ENCODE measurements at places on chromosomes 1 and 21.

GRCh38 chr21:43984905-43985689 lies 27.0 kb upstream of the TRAPPC10 start:
- no peak for DNase-seq

DNA sequence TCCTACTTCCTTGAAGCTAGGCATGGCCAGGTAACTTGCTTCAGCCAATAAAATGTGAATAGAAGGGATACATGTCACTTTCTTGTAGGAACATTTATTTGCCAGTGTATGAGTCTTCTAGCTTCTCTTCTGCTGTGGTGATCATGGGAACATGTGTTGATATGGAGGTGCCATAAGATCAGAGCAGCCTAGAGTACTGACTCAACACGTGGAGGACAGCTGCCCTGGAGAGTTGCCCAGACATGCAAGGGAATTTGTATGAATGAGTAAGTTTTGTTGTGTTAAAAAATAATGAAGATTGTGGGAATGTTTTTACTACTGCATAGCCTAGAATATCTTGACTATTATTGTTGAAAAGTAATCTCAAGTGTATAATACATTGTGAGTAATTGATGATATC lies 502.3 kb downstream of the NUF2 start:
- DNase-seq, result no peak

DNA sequence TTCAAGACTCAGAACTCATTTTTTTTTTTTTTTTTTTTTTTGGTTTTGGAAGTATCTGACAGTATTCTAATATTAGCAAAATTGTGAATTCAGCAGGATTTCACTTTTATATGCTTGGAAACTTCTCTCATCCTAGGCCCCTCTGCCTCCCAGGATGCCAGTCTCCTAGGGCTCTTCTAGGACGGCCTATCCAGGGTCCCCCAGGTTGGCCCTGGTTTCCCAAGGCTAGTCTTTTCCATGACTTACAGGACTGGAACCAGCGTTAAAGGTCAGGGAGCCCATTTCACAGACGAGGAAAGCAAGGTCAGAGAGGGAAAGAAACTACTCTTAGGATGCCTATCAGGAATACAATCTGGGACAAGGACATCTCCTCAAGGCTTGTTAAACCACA lies 412.5 kb downstream of the PTPRU start:
- DNase-seq, result no peak

DNA sequence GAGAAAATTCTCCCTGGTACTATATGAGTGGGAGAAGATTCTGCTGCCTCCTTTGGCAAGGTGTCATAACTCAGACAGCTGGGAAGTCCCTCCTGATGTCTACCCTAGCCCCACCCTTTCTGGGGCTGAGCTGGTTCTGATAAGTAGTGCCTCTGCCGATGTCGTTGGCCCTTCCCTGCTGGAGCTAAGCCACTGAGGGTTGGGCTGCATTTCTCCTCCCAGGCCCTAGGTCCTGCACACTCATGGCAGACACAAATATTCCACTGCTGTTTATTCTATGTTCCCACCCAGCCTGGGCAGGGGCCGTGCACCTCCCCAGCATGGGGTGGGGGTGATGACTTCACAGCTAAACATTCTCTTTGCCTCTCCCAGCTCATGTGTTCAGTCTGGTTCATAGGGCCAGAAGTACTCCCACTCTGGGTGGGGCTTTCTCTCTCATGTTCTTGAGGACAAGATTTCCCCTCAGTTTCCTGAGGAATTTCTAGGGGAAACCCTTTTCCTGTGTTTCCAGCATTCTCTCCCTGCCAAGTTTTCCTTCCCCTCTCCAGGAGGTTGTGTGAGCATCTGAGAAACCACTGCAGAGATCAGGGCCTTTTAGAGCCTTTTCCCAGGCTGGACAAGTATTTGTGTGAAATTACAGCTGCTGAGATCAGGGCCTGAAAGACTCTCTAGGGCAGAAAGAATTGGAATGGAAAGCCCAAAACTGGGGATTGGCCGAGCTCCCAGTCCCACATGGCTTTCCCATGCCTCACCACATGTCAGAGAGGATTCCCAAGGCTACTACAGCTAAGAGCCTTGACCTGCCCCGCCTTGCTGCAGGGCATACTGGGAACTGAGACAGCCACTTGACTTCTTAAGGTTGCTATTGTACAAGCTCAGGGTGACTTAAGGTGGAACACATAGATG lies 66.2 kb downstream of the ATP2B4 start:
- DNase-seq, result no peak

DNA sequence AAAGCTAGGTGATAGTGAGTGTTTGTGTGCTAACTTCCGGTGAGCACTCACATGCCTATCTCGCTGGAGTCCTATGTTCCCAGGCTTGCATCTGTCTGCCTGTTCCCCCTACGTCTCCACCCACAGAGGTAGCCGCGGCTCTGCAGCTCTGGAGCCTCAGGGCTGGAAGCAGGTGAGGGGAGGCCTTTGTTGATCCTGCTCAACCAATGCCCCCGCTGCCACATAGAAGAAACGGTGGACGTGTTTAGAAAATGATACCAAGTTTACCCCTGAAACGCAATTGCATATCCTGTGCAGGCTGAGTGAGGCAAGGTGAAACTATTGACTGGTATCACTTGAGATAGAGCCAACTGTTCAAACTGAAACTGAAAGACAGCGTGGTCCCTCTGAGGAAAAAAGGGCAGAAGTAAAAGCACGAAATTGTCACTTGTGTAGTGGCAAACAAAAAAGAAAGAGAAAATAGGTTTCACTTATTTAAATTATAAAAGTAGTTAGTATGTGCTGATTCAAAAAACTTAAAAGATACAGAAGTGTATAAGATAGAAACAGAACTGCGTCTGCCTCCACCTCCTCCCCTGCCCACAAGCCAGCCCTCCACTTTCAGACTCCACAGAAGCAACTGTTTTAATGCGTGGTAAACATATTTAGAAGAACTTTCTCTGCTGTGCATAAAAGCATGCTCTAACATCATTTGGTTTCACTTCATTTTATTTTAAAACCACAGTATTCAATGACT lies 38.6 kb upstream of the ETS2 start:
- DNase-seq, result peak; percentile 69

DNA sequence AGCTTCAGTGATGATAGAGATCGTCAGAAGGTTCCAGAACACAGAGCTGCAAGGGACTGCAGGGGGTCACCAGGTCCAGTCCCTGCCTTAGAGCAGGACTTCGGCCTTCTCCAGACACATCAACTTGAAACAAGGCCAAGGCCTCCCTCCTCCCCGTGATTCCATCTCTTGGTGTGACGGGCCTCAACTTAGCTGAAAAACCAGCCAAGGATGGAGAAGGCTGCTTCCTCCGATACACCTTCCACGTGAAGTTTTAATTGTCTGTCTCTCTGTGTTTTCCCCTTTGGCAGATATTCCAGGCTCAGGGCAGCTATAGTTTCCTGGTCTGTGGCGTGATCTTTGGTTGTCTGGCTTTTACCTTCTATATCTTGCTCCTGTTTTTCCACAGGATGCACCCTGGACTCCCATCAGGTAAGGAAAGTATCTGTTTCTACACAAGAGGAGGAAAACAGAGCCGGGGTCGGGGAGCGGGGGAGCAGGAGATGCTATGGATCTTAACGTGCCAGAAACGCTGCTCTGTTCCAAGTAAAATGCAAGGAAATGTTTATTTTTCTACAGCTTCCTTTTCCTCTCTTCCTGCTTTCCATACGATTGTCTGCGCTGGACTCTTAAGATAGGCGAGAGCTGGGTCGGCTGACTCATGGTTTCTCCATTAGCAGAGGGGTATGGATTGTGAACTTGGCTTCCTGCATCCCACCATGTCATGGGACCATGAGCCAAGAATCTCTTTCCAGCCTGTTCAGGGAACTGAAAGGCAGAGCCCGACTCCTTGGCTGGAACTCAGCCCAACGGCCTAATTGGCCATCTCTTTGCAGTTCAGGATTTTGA lies 32.8 kb downstream of the ELK4 start:
- DNase-seq, result no peak

DNA sequence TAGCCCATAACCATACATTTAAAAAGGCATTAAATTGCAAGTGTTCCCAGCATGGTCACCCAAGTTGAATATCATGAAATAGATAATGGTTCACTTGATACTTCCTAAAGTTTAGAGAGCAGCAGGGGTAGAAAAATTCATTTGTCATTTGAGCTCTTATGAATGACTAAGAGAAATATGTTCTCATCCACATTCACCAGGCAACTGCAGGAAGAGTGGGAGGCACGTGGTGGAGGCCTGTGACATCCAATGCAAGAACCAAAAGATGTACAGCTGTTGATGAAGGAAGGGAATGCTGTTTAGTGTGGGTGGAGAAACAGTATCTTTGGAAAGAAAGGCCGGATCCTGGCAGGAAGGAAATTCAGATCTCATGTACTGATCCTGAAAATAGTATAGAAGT lies 473.1 kb downstream of the ADGRL2 start:
- DNase-seq, result no peak

Measured in stimulated activated naive CD4-positive, alpha-beta T cell treated with Interleukin-2 at 50 U/mL for 16 hours (primary cell).